ENCODE measurements at places on chromosomes 11 and 22. TPM values are rescaled to one million over a fixed set of nuclear protein-coding genes. Genes with fewer than 3 reads are reported as not detected.

The C11orf91 gene
- total RNA-seq: 0.29 TPM

The MRPL23 gene
- total RNA-seq: 42.8 TPM

The NLRP10 gene
- total RNA-seq: not detected

The MMP1 gene
- 0.15 TPM for total RNA-seq

The LRRC56 gene
- total RNA-seq: 0.68 TPM

The PNPLA3 gene
- 1.5 TPM for total RNA-seq
